Esophagus muscularis mucosa (tissue), 4 donors: ENCODE measurements at places on chromosomes 6 and 20.

DNA sequence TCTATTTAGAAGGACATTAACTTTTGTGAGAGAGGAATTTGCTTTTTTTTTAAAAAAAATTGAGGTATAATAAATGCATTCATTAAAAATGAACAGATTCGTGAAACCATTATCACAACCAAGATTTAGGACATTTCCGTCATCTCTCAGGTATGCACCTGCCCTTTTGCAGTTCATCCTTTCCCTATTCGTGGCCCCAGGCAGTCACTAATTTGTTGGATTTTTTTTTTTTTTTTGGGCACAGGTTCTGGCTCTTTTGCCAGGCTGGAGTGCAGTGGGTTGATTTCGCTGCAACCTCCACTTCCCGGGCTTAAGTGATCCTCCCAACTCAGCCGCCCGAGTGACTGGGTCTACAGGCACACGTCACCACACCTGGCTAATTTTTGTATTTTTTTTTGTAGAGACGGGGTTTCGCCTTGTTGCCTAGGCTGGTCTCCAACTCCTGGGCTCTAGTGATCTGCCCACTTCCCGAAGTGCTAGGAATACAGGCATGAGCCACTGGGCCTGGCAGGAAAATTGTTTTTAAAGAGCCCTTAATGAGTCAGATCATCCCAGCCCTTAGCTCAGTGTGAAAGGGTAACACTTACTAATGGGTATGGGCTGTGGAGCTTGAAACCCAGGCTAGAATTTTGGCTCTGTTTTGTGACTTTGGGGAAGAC lies 9.2 kb downstream of the PHF3 start:
- DNase-seq = no peak

DNA sequence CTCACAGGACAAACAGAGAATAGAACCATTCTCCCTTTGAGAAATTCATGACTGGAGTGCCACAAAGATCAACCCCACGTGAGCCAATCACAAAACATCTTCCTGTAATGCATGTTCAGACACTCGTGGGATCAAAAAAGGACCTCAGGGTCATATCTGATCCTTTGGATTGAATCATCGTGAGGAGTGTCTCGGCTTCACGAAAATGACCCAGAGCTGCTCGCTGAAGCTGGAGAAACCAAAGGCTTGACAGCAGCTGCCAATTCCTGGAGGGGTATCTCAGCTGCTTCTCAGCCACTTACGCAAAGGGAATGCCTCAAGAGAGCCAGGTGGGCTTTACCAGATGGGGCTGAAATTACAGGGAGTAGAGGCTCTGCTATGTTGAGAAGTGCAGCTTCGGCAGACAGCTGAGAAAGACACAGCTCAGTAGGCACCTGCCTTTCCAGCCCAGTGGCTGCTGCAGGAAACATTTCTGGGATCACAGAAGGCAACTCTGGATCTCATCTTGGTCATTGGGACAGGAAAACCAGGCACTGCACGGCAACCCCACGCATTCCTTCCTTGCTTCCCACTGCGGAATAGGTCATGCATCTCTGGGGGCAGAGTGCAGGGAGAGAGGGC lies 813.1 kb downstream of the KIF16B start:
- no peak for DNase-seq

GRCh38 chr6:132062626-132063025 lies 111.5 kb upstream of the CCN2 start:
- no peak for DNase-seq

GRCh38 chr20:52895701-52896100 lies 76.5 kb upstream of the TSHZ2 start:
- DNase-seq = no peak

DNA sequence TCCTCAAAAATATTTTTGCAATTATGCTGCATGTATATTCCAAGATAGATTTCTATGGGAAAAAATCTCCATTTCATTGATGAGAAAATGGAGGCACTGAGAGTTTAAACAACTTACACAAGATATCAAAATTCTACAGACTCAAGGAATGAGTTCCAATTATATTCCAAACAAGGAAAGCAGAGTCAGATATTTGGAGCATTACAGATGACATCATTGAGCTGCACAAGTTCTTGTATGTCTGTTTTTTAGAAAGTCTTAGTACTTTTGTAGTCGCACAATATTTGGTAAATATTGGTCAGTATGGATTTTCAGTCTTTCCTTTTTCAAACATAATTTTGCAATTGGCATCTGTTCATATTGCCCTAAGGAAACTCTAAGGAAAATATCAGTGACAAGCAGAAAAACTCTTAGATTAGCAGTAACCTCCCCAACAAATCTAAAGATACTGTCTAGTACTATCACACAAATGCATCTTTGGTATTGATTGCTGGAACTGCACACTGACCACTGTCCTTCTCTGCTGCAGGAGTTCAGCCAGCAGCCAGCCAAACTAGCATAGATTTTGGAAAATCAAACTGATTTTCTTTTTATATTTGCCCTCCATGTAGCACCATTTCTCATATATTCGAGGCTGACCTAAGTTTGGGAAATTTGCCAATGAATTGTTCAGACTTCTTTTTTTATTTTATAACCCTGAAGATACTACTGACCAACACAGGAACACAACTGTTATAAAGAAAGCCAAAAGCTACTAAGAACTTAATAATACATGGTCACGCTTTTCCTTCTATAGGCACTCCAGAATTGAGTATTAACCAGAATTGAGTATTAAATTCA lies 51.7 kb upstream of the TBX18 start:
- DNase-seq = no peak

- peak; percentile 60 for DNase-seq
These were observed 29.7 kb upstream of the AFDN start for GRCh38 chr6:167797011-167797471.

GRCh38 chr6:158322400-158322723 lies 10.1 kb downstream of the TULP4 start:
- DNase-seq = no peak

DNA sequence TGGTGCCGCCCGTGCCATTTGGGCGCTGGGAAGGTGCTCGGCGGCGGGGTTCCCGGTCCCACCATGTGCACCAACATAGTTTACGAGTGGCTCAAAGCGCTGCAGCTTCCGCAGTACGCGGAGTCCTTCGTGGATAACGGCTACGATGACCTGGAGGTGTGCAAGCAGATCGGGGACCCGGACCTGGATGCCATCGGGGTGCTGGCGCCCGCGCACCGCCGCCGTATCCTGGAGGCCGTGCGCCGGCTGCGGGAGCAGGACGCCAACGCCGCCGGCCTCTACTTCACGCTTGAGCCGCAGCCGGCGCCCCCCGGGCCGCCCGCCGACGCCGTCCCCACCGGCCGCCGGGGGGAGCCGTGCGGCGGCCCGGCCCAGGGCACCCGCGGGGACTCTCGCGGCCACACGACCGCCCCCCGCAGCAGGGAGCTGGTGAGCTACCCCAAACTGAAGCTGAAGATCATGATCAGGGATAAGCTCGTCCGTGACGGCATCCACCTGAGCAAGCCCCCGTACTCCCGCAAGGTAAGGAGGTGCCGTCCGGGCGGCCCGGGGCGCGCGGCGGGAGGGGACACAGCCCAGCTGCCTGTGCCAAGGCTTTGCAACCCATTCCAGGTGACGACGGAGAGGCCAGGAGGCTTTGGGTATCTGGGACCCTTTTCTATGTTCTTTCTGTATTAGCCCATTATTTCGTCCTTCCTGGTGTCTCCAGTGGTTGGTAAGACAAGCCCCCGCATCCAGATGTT lies 547 bp downstream of the SAMD5 start:
- DNase-seq = no peak

GRCh38 chr20:16106191-16106849 lies 466.9 kb downstream of the KIF16B start:
- DNase-seq = no peak

DNA sequence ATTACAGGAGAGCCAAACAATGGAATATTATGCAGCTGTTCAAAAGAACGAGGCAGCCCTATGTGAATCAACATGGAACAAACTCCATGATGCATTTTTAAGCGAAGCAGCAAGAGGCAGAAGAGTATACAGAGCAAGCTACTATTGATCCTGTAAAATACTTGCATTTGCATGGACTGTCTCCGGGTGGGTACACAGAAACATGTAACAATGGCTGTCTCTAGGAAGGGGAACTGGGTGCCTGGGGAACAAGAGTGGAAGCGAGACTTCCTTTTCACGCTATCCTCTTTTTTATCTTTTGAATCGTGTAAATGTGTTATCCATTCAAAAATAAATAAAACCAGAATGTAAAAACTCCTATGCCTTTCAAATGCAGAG lies 93.3 kb upstream of the SIRPA start:
- DNase-seq = no peak

- DNase-seq = no peak
These were observed 19.0 kb upstream of the SERINC1 start for GRCh38 chr6:122490607-122491006.

DNA sequence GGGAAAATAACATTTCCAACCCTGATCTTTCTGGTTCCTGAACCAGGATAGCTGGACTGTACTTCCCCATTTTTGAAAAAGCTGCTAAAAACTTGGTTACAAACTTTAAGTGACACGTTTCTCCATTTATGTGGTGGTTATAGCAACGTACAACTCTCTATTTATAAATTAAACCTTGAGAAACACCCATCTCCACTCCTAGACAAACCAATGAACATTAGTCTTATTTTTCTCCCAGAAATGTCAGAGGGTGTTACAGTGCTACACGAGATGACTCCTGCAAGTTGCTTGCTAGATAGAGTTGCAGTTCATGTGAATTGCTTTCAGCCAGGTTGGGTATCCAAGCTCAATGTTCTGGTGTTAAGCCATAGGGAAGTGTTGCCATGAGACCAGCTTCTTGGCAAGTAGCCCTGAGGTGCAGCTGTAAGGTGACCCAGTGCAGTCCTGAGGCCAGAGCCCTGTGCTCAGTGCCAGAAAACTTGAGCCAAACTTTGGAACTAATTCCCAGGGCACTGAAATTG lies 51.3 kb upstream of the REV3L start:
- no peak for DNase-seq

DNA sequence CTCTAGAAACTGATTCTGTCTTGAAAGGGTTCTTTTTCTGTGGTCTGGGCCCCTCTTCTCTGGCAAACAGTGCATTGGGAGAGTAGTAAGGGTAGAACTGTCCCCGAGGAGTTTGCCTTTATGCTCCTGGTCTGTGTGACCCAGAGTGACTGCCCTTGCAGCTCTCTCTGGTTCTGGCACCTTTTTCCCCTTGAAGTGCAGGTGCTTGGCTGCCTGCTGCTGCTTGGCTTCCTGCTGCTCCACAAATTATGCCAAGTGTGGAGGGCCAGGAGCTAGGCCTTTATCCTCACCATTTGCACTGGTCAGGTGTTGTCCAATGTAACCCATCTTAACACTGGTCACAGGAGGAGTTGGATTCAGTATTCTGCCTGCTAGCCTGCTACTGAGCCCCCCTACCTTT lies 11.2 kb downstream of the KIZ start:
- DNase-seq = no peak

DNA sequence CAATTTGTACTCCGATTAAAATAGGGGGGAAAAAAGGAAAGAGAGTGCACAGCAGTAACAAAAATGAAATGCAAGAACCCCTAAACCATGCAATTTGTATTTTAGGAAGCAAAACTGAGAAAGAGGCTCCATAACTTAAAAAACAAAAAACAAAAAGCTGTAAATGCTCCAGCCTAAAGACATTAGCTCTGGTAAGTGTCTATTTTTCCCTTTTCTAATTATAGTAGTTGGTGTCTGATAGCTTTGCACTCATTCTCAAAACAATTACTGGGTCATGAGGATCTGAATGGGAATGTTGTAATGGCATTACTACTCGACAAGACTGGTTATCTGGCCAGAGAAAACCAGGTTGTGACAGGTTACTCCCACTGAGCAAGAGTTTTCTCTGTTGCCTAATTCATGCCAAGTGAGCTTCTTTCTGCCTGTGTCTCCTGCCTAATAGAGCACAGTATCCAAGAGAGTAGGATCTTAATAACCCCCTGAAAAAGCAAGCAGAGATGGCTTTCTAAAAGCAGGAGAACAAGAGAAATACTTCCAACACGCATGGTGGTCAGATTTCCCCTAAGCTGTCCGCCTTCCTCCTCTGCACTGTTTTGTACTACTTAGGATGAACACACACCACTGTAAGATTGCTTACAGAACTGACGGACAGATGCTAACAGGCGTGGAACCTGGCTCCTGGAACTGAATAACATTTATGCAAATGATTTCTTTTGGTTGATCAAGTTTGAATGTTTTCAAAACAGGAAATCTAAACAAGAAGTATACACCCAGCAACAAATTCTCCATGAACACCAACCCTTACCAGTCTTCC lies 86.4 kb downstream of the FKBP5 start:
- no peak for DNase-seq

DNA sequence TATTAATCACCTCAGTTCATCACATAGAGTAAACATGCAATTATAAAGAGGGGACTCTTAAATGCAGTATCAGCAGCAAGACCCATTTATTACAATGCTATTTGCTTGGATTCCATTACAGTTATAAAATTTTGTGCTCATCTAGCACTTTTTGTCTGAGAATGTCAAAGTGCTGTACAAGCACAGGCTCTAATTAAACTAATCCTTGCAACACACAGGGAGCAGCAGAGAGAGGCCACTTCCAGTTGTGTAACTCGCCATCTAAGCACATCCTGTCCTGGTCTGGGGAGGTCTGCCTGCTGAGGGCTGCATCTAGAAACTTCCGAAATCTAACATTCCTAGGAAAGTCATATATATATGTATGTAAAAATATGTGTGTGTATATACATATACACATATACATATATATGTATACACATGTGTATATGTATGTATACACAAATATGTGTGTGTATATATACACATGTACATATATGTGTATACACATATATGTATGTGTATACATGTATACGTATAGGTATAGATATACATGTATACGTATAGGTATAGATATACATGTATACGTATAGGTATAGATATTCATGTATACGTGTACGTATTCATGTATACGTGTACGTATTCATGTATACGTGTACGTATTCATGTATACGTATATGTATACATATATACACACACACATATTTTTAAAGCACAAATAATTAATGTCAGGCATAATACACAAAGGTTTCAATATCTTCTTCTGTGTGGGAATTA lies 136.4 kb upstream of the JARID2 start:
- DNase-seq = no peak

GRCh38 chr6:27477318-27478013 lies 4.6 kb upstream of the ZNF184 start:
- no peak for DNase-seq

GRCh38 chr20:60272790-60273189 lies 314.6 kb downstream of the CDH26 start:
- DNase-seq = no peak

DNA sequence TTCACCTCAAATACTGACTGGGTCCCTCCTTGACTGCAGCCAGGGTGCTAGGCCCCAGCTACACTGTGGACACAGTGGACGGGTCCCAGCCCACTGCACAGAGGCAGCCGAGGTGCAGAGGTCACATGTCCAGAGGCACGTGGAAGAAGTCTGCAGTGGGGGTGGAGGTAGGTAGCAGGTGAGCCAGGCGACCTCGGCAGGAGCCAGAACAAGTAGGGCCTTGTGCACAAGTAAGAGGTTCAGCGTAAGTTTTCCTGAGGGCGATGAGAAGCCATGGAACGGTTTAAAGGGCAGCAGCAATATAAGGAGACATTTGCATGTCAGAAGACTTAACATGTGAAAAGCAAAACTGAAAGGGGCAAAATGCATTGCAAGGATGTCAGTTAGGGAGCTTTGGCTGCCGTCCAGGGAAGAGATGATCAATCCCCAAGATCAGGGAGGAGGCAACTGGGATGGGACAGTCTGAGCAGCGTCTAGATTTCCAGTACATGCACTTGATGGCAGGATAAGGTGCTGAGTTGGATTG lies 49.7 kb upstream of the SNX9 start:
- no peak for DNase-seq
